Hepatocyte (in vitro differentiated cells): ENCODE measurements at places on chromosomes 2 and 18. TPM values are rescaled to one million over a fixed set of nuclear protein-coding genes. Genes with fewer than 3 reads are reported as not detected.

Gene SRD5A2
- polyA plus RNA-seq = not detected in 2 replicates

Gene RNF125
- 0.64 and 0.88 TPM in 2 replicates for polyA plus RNA-seq

Gene RND3
- 110 and 118 TPM in 2 replicates for polyA plus RNA-seq

Gene PDE11A
- 0.39 and 0.71 TPM in 2 replicates for polyA plus RNA-seq

Gene CPO
- polyA plus RNA-seq = not detected in 2 replicates

Gene SFT2D3
- polyA plus RNA-seq = 1.6 TPM in 1 of 2 replicates, not detected in the other

Gene NCKAP5
- 1.8 and 2.2 TPM in 2 replicates for polyA plus RNA-seq

Gene DLGAP1
- polyA plus RNA-seq = 6.5 and 9.3 TPM in 2 replicates

Gene RAPGEF4
- 1.00 and 2.0 TPM in 2 replicates for polyA plus RNA-seq

Gene HSPD1
- polyA plus RNA-seq = 293 and 309 TPM in 2 replicates

Gene RGPD4
- 0.02 and 0.04 TPM in 2 replicates for polyA plus RNA-seq

Gene SLC9A4
- polyA plus RNA-seq = 1.0 and 1.6 TPM in 2 replicates

Gene SCN7A
- 0.29 and 0.63 TPM in 2 replicates for polyA plus RNA-seq

Gene ALPI
- 2.7 and 3.5 TPM in 2 replicates for polyA plus RNA-seq

DNA sequence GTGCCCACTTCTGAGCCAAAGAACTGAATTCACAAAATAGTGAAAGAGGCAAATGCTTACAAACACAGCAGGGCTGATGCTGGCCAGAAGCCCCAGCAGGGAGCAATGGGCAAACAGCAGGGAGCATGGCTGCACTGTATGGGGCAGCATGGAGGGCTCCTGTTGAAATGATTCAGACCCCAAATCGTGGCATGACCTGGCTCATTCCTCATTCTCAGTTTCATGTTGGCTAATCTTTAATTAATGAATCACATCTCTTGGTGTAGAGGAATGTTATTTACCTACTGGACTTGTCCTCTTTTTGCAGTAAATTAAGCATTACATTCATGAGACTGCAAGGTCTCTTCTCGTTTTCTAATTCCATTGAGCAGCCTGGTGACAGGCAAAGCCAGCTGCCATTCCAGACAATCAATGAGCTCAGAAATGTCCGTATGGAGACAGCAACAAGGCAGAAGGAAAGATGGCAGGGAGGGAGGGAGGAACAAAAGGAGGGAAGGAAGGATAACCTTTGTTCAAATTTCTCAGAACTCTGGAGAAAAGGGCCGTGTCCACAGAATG is 84.9 kb upstream of the ST8SIA3 start:
- no peak for DNase-seq

GRCh38 chr2:10765914-10766313 is 44.5 kb downstream of the ATP6V1C2 start:
- no peak for DNase-seq

- DNase-seq = no peak
Measured at GRCh38 chr2:150866431-150866830, 379.0 kb upstream of the RND3 start.

- no peak for DNase-seq
Measured at GRCh38 chr2:126778561-126779501, 119.9 kb upstream of the TEX51 start.

DNA sequence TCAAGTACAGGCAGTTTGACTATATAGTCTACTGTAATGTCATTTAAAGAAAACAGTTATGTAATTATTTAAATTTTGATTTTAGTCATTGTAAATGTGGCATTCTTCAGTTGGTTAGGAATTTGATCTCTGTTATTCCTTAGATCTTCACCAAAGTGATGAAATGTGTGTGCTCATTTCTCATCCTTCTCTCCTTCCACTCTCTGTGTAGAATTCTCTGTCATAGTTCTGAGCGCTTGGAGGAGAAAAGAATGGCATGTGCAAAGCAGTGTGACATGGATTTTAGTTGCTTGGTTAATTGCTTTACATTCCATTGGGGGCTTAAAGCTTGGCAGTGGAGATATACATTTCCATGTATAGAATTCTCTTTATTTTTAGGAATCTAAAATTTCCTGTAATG is 14.8 kb downstream of the PIK3C3 start:
- DNase-seq = no peak

GRCh38 chr2:163755366-163755765 is 19.6 kb upstream of the FIGN start:
- DNase-seq = no peak

GRCh38 chr2:165793779-165794535 is at the start of gene GALNT3:
GALNT3 (minus strand) TSS chr2:165794247; CDS start chr2:165770700, 23,547 bp downstream.
- DNase-seq = peak; percentile 94

GRCh38 chr2:134883552-134884293 is 34.9 kb upstream of the CCNT2 start:
- no peak for DNase-seq

GRCh38 chr2:23107327-23107941 is 277.5 kb upstream of the KLHL29 start:
- no peak for DNase-seq

GRCh38 chr2:79100285-79100684 is 12.5 kb upstream of the REG1B start:
- no peak for DNase-seq

GRCh38 chr2:47487498-47487875 is 84.5 kb downstream of the MSH2 start:
- no peak for DNase-seq

DNA sequence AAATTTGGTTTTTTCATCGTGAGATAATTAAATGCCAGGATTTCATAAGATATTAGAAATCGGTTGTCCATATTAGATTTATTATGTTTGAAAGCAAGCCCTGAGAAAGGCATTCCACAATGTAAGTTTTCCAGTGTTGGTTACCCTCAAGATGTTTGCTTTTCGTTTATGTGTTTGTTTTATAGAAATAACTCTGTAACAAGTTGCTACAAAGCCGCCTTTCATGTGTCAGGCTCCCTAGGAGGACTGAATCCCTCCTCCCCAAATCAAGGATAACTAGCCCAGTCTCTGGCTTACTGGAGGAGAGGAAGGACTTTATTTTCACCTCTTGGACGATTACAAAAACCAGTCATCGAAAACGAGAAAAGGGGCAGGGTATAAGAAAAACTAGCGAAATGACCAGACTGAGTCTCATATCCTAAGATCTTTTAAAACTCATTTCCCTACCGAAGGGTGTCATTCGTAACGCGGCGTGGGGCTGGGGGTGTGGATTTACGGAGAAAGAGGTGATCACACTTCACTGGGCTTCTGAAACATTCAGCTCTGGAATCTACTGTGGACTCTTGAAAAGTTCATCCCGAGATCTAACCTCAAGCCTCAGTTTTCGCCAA is 1.0 kb upstream of the PEX13 start:
- DNase-seq = no peak

- DNase-seq = peak; percentile 29
Measured at GRCh38 chr2:158841850-158842249, 46.7 kb downstream of the DAPL1 start.

GRCh38 chr2:78757640-78758039 is 267.9 kb upstream of the REG3G start:
- DNase-seq = no peak

- DNase-seq = peak; percentile 76
Measured at GRCh38 chr2:190069936-190070696, 7.6 kb upstream of the MSTN start.

DNA sequence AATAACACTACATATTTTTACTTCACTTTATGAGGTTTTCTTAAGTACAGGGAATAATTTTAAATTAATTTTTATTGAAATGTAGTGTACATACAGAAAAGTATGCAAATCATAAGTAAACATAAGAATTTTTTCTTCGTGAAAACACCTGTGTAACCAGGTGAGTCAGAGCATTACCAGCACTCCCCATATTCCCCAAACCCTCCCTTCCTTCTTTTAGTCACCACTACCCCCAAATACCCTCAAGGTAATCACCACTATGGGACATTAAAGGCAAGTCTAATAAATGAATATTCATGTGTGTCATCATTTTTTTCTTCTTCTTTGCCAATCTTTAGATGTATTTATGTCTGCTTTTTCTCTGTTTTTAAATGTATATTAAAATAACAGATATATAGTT is 139.9 kb upstream of the LTBP1 start:
- DNase-seq = no peak

- peak; percentile 78 for DNase-seq
Measured at GRCh38 chr2:128746356-128746755, 427.7 kb upstream of the HS6ST1 start.

- no peak for DNase-seq
Measured at GRCh38 chr2:235608200-235608887, 114.5 kb downstream of the AGAP1 start.

- DNase-seq = no peak
Measured at GRCh38 chr18:72940986-72941385, 73.2 kb upstream of the NETO1 start.

- DNase-seq = no peak
Measured at GRCh38 chr2:195212586-195212985, 444.4 kb upstream of the SLC39A10 start.

GRCh38 chr2:42360890-42361727 is at the start of gene COX7A2L:
COX7A2L (minus strand) TSS chr2:42361217; CDS start chr2:42361161, 56 bp downstream.
- peak; percentile 98 for DNase-seq

DNA sequence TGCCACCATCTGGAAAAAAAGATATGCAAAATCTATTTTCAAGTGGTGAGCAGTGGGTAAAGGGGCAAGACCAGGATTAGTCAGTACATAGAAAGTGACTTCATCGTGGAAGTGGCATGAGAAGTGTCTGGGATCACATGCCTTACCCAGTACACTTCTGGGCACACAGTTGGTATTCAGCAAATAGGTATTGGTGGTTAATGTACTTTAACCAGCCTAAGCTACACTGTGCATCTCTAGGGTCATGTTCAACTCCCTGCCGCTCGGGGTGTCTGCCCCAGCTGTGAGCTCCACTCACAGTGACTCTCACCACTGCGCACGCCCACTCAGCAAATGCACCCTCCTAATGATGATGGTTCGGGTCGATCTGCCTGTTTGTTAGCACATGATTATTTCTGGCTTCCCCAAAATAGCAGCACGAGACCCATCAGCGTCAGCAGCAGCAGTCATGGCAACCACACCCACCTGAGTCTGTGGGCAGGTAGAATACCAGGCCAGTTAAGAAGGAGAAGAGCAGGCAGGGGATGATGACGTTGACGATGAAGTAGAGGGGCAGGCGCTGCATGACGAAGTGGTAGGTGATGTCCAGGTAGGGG is 11.1 kb downstream of the CHRNA1 start:
- no peak for DNase-seq

DNA sequence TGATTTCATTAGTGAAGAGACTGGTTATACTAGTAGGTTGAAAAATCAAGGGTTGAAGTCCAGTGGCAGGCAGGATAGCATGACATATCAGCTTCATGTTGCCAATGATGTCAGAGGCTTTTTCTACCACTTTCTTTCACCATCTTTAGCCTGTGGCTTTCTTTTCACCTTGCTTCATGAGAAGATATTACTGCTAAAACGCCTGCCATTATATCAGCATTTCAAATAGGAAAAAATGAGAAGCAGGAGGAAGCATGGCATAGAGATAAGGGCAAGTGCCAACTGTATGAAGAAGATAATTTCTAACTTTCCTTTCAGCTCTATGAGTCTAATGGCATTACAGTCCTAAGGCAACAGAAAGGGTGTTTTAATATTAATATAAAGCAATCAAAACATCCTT is 270.2 kb upstream of the SYT4 start:
- DNase-seq = no peak

DNA sequence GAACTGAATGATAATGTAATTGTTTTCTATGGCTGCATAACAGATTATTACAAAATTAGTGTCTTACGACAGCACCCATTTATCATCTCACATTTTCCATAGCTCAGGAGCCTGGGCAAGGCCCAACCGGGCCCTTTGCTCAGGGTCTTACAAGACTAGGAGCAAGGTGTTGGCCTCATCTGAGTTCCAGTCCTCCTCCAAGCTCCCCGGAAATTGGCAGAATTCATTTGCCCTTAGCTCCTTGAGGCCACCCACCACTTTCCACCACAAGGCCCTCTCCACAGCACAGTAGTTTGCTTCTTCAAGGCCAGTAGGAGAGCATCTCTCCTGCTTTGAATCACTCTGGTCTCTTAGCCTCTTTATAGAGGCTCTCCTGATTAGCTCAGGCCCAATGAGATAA is 89.2 kb upstream of the SALL3 start:
- DNase-seq = no peak

DNA sequence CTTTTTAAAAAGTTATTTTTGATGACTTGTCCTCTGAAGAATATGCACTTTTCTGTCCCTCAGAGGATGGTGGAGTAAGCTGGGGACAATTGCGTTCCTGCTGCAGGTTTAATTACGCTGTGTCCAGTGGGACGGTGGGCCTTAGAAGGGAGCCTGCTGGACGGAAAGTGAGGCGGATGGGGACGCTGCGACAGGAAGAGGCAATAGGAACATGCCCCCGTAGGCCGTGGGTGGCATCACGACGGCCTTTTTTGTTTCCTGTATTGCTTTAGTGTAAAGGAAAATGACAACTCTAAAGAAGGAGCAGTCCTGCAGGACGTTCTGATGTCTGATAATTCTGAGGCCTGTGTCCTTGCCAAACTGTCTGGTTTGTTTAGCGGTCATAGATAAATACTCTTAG is 121.6 kb downstream of the NFATC1 start:
- DNase-seq = no peak

GRCh38 chr2:157800838-157801495 is 75.2 kb downstream of the ACVR1 start:
- no peak for DNase-seq

- no peak for DNase-seq
Measured at GRCh38 chr18:4270016-4270415, 185.1 kb downstream of the DLGAP1 start.

DNA sequence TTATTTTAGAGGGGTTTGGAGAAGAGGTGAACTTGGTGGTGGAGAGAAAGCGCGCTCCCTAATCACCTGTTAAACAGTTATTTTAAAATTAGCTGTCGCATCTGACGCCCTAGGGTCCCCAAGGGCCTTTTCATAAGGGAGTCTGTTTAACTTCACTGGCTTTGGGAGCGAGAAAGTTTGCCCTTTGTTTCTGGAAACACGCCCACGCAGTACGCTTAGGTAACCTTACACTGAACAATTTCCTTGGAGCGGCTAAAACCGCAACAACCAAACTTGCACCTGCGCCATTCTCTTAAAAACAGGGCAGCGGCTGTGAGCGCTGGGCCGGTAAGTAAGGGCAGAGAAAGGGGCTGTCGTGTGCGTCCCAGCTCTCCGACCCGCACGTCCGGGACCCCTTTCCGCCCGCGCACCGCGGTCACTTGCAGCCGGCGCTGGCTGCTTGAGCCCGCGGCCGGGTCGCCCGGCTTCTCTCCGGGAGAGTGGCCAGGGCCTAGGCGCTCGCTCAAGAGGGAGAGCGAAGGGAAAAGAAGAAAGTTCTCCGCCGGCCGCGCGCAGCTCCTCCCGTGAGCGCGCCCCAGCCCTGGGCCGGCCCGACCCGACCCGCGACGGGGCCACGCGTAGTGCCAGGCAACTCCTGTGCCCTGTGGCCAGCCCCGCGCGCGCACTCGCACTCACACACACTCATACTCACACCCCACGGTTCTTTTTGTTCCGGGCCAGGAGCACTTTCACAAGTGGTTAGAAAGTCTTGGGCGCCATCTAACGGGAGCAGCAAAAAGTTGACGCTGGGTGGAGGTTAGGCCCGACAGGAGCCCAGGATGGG is 19.2 kb downstream of the POU3F3 start:
- peak; percentile 83 for DNase-seq

GRCh38 chr2:191552066-191552465 is 125.9 kb upstream of the NABP1 start:
- DNase-seq = no peak

- no peak for DNase-seq
Measured at GRCh38 chr2:160581035-160581434, 87.4 kb upstream of the RBMS1 start.
